Naive thymus-derived CD4-positive, alpha-beta T cell (primary cell): ENCODE measurements at places on chromosomes 6 and 20. TPM values are rescaled to one million over a fixed set of nuclear protein-coding genes. Genes with fewer than 3 reads are reported as not detected.

- peaks cover 42% of the 10 kb centered on the region for H3K36me3 ChIP-seq
- peaks cover 6% of the 10 kb centered on the region for H3K4me1 ChIP-seq
- H3K27me3 ChIP-seq = no peaks in the 10 kb centered on the region
- no peak overlapping the region for H3K27ac ChIP-seq
- DNase-seq = no peak
These were observed 14.5 kb downstream of the BRD2 start for GRCh38 chr6:32982702-32983492.

GRCh38 chr20:48841875-48842529 is 14.2 kb upstream of the PREX1 start:
- no peak for DNase-seq
- no peaks in the 10 kb centered on the region for H3K36me3 ChIP-seq
- no peaks in the 10 kb centered on the region for H3K4me1 ChIP-seq
- no peaks in the 10 kb centered on the region for H3K27me3 ChIP-seq

- H3K4me1 ChIP-seq = peaks cover 5% of the 10 kb centered on the region
- peak overlapping the region; percentile 64 for H3K4me3 ChIP-seq
- peaks cover 9% of the 10 kb centered on the region for H3K36me3 ChIP-seq
These were observed 773 bp upstream of the AHI1 start for GRCh38 chr6:135498185-135498841.

- no peak overlapping the region for H3K4me3 ChIP-seq
- no peaks in the 10 kb centered on the region for H3K27me3 ChIP-seq
- H3K27ac ChIP-seq = no peak overlapping the region
- no peak for DNase-seq
- peaks cover 48% of the 10 kb centered on the region for H3K36me3 ChIP-seq
These were observed 13.5 kb downstream of the ZMYND8 start for GRCh38 chr20:47343007-47343472.

GRCh38 chr20:18090044-18090443 is 32.3 kb upstream of the OVOL2 start:
- H3K27me3 ChIP-seq = no peaks in the 10 kb centered on the region
- H3K4me1 ChIP-seq = no peaks in the 10 kb centered on the region
- no peak overlapping the region for H3K27ac ChIP-seq
- H3K4me3 ChIP-seq = no peak overlapping the region

The IRF4 gene
- total RNA-seq = 157 and 175 TPM in 2 replicates

The RPS6KA2 gene
- 17.1 TPM for total RNA-seq

The ZSCAN16 gene
- total RNA-seq = 6.1 and 7.3 TPM in 2 replicates

DNA sequence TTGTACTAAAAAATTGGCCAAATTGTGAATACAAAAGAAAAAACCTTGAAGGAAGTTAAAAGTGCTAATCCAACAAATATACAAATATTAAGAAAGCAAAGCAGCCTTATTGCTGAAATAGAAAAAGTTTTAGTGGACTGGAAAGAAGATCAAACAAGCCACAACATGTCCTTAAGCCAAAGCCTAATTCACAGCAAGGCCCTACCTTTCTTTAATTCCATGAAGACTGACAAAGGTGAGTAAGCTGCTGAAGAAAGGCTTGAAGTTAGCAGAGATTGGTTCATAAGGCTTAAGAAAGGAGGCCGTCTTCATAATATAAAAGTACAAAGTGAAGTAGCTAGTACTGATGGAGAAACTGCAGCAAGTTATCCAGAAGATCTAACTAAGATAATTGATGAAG is 53.5 kb downstream of the TINAG start:
- no peak overlapping the region for H3K27ac ChIP-seq
- H3K4me3 ChIP-seq = no peak overlapping the region
- no peaks in the 10 kb centered on the region for H3K4me1 ChIP-seq
- no peaks in the 10 kb centered on the region for H3K36me3 ChIP-seq
- no peak for DNase-seq

DNA sequence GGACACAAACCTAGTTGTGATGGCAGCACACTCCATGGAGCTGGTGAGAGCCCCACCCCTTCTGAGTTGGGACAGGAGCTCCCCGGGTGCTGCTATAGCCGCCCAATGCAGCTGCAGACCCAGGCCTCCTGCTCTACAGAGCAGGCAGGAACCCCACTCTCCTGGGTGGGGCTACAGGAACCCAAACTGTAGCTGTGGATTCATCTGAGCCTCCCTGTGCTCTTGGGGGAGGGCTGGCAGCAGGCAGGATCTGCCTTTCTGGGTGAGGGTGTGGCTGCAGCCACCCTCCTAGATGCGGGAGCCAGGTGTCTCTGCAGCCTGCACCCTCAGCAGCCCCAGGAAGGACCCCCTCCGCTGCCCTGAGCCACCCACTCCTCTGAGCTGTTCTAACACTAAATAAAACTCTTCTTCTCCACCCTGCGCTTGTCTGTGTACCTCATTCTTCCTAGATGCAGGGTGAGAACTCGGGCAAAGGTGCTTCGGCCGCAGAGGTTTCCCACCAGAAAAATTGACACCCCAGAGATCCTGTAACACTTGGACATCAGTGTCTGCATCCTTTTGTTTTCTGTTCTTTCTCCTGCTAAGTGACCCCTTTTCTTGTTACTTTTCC is 55.2 kb upstream of the KIF13A start:
- no peak overlapping the region for H3K27ac ChIP-seq
- H3K4me3 ChIP-seq = no peak overlapping the region
- no peak for DNase-seq

The FLRT3 gene
- total RNA-seq = not detected

GRCh38 chr6:158999154-158999665 is 792 bp downstream of the RSPH3 start:
- no peak for DNase-seq
- H3K27ac ChIP-seq = peak overlapping the region; percentile 76
- no peaks in the 10 kb centered on the region for H3K27me3 ChIP-seq
- H3K4me1 ChIP-seq = peaks cover 16% of the 10 kb centered on the region
- H3K4me3 ChIP-seq = peak overlapping the region; percentile 97

The SRSF6 gene
- 165 and 168 TPM in 2 replicates for total RNA-seq

DNA sequence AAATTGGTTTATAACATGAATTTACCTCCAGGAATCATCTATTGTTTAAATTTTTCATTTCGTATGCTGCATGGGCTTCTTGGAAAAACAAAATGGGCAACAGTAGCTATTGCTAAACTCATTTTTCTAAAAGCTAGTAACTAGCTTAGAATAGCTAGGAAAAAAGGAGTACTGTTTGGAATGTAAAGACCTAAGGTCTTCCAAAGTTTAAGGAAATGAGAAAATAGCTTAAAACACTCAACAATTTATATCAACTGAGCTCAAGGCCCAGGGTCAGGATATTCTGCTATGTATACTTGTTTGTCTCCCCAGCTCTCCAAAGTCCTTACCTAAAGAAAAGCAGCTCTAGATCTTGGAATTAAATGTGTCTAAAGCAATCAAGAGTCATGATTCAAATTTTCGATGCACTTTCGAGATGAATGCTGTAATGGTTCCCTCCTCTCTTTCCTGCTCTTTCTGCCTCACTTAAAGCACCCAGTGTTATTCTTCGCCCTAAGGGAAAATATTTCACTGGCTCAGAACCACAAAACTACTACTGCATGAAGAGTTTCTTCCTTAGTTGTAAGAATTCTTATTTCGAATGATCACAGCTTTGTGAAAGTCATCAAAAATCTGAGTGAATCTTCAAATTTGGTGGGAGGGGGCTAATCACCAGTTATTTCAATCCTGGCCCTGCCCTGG is 41.6 kb downstream of the LYRM4 start:
- H3K4me1 ChIP-seq = no peaks in the 10 kb centered on the region
- no peak overlapping the region for H3K27ac ChIP-seq

DNA sequence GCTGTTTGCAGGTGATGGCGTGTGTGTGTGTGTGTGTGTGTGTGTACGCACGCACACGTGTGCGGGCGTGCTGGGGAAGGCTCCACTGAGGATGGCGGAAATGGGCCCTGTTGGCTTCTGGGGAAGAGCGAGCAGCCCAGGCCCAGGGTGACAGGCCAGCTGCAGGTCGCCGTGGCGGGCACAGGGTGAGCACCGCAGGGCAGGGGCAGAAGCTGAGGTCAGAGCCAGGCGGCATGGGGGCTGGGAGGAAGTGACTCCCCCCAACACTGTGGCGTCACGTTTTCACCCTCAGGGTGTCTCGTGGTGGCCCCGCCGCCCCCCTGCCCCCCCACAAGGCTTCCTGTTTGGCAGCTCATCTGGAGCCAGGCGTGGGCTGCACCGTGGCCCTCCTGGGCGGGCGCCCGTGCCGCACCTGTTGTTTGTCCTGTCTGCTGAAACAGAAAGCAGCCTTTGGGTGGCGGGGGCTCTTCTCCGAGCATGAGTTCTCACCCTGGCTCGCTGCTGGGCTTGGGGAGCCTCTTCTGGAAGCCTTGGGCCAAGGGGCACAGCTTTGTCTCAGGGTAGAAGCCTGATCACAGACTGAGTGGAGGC is 7.1 kb downstream of the RBM38 start:
- no peaks in the 10 kb centered on the region for H3K27me3 ChIP-seq
- H3K4me3 ChIP-seq = peak overlapping the region; percentile 68
- peaks cover 40% of the 10 kb centered on the region for H3K36me3 ChIP-seq
- peak overlapping the region; percentile 83 for H3K27ac ChIP-seq
- DNase-seq = peak; percentile 67
- peaks cover 98% of the 10 kb centered on the region for H3K4me1 ChIP-seq

The PAK1IP1 gene
- total RNA-seq = 15.2 and 16.9 TPM in 2 replicates

The C4A gene
- 9.0 TPM for total RNA-seq

DNA sequence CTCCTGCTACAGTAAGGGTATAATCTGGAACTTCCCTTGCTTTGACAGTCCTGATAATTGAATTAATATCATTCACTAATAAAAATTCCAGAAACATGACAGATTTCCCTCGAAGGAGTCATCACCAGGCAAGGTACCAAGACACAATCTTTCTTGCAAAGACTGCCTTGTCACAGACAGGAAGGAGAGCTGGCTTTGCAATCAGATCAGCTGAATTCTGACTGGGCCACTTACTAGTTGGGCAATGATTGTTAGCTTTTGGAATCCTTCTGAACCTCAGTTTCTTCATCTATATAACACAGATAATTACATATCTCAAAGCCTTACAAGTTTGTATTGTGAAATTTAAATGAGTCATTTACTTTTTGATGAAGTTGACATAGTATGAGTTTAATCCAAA is 344.2 kb downstream of the RFPL4B start:
- H3K27ac ChIP-seq = no peak overlapping the region
- H3K4me1 ChIP-seq = no peaks in the 10 kb centered on the region
- no peaks in the 10 kb centered on the region for H3K27me3 ChIP-seq

The EFCAB8 gene
- 2.0 TPM for total RNA-seq

DNA sequence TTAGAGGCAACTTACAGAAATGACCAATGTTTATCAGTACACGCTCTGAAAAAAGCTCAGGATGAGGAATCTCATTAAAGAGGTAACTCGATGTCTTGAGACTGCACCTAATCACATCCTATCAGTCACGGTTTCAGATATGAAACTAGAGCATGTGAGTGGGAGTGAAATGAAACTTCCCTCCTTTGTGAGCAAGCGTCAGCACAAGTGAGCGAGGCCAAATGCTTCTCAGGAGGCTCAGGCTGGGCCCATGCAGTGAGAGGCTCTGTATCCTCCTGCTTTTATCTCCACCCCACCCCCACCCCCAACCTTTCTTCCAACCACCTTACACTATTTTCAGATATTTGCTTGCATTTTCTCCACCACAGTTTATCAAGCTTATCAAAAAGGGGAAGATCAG is 140.8 kb upstream of the RIMS1 start:
- H3K36me3 ChIP-seq = no peaks in the 10 kb centered on the region
- H3K4me3 ChIP-seq = no peak overlapping the region
- H3K4me1 ChIP-seq = no peaks in the 10 kb centered on the region

- H3K4me1 ChIP-seq = no peaks in the 10 kb centered on the region
- DNase-seq = no peak
- no peaks in the 10 kb centered on the region for H3K27me3 ChIP-seq
- no peaks in the 10 kb centered on the region for H3K36me3 ChIP-seq
These were observed 62.9 kb downstream of the CDH26 start for GRCh38 chr20:60021104-60021503.

DNA sequence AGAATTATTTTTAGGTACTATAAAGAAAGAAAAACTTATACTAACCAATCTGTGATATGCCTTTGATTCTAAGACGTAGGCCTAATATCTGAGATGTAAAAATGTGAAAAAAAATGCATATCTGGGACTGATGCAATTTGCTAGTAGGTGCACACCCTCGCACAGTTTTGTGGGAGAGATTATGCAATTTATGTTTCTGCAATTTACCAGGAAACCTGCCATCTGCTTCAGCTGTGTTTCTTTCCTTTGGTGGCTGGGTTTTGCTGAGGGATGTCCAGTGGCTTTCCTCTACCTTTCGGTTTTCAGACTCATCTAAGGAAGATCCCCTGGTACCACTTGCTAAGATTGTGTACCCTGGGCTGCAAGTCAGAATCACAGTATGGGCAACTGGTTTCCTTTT is 186.9 kb downstream of the ZFP64 start:
- DNase-seq = no peak
- H3K27ac ChIP-seq = no peak overlapping the region
- H3K27me3 ChIP-seq = no peaks in the 10 kb centered on the region
- no peaks in the 10 kb centered on the region for H3K36me3 ChIP-seq
- H3K4me3 ChIP-seq = no peak overlapping the region
- H3K4me1 ChIP-seq = no peaks in the 10 kb centered on the region

The C6orf62 gene
- total RNA-seq = 162 TPM
